B cell (primary cell): ENCODE measurements at places on chromosomes 5 and 9.

DNA sequence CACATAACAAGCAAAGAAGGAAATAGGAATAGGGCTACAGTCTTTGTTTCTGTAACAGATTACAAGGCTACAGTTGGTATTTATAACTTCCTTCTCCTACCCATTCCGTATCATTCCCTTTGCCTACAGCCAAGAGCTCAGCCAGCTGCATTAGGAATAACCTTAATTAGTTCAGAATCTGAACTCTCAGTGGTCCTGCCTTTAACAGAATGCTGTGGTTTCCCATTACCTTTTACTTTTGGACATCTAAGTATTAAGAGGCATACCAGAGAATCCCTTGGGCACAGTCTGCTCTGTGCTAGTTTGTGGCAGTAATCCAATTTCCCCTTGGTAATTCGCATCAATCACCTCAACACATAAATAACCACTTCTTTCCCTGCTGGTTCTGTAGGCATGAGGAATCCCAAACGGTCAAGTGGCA is 44.2 kb downstream of the PKD2L2 start:
- DNase-seq = no peak

GRCh38 chr5:95280401-95281095 is 4.3 kb downstream of the MCTP1 start:
- DNase-seq = no peak

- no peak for DNase-seq
Measured at GRCh38 chr5:72951671-72952468, 4.0 kb upstream of the FCHO2 start.

DNA sequence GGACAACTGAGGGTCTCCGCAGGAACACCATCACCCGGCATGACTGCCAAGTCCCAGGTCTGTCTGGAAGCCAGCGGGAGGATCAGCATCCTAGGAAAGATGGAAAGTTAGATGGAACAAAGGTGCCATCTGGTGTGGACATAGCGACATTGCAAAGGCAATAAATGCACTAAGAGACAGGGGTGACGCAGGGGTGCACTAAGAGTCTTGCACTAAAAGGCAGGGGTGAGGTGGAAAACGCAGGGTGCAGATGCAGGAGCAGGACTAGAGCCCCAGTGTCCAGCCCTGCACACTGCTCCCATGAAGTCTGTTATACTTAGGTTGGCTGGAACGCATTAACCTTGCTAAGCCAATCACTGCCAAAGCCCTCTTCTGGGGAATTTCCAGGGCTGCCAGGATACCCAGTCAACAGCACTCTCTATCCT is 15.5 kb downstream of the ATOX1 start:
- no peak for DNase-seq

DNA sequence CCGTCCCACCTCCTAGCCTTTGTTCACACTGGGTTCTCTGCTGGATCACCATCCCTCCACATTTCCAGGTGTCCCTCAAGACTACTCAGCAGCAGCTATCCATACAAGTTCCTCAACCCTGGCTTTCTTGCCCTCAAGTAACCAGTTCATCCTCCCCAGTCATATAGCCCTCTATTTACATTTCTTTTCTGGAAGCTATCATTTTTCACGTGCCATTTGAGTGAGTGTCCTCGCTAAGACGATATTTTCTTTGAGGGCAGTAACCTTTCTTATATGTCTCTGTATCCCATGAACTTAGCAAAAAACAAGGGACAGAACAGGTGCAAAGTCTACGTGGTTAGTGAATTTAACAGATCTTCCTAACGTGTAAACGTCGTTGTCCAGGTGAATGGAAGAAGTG is 29.6 kb upstream of the KCNMB1 start:
- no peak for DNase-seq

DNA sequence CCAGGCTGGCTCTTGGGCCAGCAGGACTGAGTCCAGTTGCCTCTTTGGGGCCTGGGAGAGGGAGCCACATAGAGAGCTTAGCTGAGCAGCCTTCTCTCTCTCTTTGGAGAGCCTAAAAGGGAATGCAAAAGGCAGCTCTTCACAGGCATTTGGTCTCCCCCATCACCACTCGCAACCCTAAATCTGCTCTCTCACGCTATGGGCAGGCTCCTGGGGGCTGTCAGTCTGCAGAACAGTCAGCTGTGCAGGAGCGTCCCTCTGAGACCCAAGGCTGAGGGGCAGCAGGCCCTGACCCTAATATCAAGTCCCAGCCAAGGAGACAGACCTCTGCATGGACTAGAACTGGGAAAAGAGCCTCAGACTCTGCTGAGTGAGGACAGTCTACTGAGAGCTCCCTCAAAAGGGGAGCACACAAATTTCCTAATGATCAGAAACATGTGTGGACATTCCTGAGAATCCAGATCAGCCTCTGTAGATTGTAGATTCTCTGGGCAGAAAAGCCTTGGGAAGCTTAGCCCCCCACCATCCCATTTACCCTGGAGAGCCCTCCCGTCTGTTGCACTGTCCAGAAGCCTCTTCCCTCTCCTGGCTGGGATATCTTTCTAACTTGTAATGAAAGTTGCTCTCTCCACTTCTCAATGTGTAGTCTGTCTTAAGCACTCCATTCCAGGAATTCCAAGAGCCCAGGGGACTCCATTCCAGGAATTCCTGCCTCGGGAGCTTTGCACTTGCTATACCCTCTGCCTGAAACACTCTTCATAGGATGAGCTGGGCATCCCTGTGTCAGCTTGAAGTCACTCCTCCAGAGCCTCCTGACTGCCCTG is 79.4 kb downstream of the FAM114A2 start:
- DNase-seq = no peak

DNA sequence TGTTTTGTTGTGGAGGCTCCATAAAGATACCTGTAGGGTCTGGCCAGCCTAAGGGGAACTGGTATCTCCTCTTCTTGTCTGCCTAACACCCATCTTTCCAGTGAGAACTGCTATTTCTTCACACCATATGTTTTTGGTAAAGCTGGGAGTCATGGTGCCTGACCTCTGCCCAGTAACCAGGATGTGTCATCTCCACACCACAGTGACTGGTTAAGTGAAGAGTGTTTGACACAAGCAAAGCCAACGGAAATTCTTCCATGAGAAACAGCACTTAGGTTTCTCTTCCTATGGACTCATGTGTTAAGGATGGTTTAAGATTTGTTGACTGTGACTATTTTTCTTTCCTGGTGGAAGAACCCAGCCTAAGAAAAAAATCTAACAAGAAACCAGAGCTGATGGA is 111.5 kb downstream of the HTR4 start:
- DNase-seq = no peak

DNA sequence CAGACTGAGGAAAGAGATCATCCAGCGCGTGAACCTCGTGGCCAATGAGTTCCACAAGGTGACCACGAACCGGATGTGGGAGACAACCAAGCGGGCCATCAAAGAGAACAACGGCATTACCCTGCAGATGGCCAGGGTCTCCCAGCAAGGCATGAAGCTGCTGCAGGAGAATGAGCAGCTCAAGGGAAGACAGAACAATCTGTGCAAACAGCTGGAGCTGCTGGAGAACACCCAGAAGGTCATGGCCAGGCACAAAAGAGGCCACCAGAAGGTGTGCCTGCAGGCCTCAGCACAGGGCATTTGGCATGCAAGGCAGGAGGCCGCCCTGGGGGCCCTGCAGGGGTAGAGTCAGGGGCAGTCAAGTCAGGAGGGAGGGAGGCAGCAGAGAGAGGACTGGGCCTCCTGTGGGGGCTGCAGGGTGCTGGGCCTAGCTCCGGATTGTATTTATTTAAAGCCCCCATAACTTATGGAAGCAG is 4.2 kb downstream of the PTRH1 start:
- no peak for DNase-seq

GRCh38 chr9:98993570-98993945 is 49.9 kb downstream of the COL15A1 start:
- peak; percentile 68 for DNase-seq

GRCh38 chr9:26650325-26650724 is 242.3 kb downstream of the CAAP1 start:
- no peak for DNase-seq

- DNase-seq = no peak
Measured at GRCh38 chr9:98222885-98223691, 30.7 kb upstream of the CORO2A start.

DNA sequence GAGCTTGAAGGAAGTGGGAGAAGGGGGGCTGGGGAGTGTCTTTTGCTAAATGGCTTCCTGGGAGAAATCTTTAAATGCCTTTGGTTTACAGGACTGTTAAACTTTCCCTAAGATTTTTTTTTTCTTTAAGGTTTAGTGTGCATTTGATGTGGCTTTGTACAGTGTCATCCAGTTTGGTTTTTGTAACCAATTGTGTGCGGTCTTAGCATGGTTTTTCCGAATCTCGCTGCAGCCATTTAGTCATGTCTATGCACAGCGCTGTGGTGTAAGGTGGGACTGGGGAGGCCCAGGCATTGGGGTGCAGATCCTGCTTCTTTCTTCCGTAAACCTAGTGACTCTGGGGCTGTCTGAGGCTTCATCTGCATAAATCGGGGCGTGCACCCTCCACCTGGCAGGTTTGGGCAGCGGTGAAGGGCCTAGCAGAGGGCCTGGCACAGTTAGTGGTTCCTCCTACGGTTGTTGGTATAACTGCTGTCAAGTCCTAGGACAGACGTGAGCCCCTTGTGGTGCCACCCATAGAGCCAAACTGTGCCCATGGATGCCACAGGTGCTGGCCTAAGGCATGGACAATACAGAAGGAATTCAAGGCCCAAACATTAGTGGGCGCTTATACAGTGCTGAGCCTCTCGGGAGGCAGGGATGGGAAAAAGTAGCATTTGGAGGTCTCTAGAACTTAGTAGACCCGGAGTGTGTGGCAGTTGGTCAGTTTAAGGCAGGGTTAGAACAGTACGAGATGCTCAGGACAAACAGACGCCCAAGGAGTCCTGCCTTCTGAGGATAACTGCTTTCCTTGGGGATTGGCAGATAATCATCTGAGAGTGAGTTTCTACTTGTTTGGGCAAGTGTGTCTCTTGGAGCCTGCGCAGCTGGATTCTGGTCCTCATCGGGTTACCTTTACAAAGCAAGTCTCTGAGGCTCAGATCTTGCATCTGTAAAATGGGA is 1.5 kb downstream of the PRRC2B start:
- DNase-seq = peak; percentile 92

DNA sequence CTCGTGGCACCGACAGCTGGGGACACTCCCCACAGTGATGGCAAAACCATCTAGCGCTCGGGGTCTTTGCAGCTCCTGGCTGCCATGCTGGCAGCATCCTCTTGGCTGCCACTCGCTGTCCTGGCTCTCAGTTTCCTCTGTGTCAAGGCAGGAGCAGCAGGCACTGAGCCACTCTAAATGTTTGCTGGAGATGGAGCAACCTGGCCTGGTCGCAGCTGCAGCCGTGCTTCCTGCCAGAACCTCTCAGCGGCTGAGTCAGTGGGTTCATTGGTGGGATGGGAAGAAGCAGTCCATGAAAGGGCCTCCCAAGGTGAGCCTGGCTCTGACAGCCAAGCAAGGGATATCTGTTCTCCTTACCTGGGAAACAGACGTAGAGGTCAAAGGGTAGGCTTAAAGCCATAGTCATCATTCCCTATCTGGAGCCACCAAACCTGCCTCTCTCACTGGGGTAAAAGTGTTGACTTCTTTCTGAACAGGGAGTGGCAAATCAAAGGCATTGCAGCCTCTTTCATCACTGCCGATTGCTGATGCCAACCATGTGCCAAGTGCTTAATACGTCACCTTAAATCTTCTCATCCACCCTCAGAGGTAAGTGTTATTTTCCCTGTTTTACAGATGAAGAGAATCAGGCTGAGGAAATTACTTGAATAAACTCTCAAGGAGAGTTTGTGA is 304.8 kb upstream of the ZNF462 start:
- DNase-seq = no peak

DNA sequence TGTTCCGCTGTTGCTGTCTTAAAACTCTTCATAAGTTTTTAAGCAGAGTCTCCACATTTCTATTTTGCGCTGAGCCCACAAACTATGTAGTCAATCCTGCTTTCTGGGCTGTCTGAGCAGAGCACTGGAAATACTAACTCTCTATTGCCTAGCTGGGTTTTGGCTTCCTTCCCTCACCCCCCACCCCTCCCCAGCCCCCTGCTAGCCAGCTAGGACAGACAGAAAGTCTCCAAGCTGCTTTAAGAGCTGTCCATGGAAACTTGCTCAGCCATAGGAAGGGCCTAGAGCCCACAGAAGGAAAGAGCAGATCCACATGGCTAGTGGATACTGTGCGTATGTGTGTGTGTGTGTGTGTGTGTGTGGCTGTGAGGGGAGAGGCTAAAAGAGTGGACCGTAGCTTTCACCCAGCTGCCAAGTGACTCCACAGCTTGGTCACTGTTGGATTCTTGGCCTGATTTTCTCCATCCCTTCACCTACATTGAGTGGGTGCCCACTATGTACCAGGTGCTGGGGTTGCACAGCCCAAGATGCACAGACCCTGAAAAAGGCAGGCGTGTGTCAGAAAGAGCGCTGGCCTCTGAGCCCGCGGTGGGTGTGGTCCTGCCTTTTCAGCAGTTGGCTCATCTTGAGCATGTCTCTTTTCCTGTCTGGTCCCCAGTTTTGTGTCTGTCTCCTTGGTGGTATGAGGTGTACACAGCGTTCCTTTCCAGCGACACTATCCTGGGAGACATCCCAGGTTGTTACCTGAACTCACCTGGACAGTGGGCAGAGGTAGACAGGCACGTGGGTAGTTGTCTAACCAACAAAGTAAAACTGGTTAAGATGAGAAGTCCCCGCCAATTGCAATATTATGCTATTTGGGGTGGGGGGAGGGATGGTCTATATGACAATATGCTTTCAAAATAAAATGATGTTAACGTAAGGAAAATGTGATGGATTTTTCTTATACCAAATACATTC is 5.4 kb upstream of the NKX2-5 start:
- DNase-seq = no peak

- no peak for DNase-seq
Measured at GRCh38 chr9:119278171-119278570, 91.1 kb downstream of the BRINP1 start.

DNA sequence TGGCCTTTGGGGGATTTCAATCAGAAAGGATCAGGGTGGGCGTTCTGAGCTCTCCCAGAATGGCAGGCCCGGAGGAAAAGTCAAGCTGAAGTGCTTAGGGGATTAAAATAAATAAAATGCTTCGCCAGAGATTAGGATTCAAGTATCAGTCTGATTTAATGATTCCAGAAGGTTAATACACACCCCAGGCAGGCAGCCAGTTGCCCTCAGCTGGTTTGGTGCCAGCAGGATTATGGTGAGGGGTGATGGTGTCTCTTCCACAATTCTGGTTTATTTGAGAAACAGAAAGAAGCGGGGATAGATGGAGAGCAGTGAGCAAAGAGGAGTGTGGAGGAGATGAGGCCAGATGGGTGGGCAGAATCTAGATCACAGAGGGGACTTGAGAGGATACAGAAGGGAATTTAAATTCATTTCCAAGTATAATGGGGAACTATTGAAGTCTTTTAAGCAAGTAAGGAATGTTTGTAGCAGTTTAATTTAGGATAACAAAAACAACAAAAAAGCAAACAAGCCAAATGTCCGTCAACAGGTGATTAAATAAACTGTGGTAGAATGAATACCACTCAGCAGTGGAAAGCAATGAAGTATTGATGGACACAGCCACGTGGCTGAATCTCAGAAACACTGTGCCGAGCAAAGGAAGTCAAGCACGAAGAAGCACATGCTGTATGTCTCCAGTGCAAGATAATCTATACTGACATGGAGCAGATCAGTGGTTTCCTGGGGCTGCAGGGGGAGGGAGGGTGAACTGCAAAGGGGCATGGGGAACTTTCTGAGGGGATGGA is 297.7 kb downstream of the MSX2 start:
- no peak for DNase-seq

GRCh38 chr5:23730023-23730422 is 222.6 kb downstream of the PRDM9 start:
- no peak for DNase-seq
